ENCODE measurements at places on chromosomes 6 and 20.

GRCh38 chr20:4665591-4665990, 56.1 kb upstream of the PRND start:
- DNase-seq = no peak

DNA sequence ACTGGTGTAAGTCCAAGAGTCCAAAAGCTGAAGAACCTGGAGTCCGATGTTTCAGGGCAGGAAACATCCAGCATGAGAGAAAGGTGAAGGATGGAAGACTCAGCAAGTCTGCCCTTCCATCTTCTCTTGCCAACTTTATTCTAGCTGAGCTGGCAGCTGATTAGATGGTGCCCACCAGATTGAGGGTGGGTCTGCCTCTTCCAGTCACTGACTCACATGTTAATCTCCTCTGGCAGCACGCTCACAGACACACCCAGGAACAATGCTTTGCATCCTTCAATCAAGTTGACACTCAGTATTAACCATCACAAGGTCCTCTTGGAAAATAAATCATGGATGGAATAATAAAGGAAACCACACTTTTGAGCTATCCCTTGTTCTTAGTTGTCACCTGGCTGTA, 121.2 kb downstream of the MAP3K7 start:
- no peak for DNase-seq

DNA sequence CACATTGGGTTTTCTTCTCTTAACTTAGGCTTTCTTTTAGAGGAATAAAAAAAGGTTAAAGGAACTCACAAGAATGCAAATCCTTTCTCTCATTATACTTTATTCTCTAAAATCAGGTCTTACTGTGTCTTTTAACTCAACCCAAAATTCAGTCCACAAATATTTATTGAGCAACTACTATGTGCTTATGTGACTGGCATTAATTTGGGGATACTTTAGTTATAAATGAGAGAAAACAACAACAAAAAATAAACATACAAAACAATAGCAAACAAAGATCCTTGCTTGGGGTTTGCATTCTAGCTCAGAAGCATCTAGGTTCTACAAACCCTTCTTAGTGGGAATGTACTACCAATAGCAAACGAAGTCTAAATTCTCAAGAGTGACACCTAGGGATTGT, 266.2 kb downstream of the UTRN start:
- no peak for DNase-seq

DNA sequence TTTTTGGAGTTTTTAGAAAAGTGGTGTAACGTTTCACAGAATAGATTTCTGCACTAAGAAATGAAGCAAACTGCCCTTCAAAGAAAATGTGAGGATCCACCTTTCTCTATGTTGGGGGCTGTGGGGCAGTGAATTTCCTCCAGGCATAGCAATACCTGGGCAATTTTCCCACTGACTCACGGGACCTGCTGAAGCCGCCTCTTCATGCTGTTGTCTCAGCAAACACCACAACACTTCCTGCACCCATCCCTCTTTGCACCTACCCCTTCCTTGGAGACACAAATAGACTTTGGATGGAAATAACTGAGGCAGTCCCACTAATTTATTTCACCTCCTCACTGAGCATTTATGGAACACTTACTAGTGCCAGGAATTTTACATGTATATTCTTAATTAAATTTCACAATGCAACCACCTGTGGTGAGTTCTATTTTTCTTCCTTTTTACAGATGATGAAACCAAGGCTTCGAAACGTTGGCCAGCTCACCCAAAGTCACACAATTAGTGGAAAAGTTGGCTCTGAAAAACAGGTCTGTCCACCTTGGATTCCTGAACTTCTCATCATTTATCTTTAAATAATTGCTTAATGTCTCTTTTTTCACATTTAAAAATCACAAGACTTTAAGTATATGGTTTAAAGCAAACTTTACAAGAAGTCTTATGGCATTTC, 17.2 kb upstream of the ADGRF1 start:
- no peak for DNase-seq

DNA sequence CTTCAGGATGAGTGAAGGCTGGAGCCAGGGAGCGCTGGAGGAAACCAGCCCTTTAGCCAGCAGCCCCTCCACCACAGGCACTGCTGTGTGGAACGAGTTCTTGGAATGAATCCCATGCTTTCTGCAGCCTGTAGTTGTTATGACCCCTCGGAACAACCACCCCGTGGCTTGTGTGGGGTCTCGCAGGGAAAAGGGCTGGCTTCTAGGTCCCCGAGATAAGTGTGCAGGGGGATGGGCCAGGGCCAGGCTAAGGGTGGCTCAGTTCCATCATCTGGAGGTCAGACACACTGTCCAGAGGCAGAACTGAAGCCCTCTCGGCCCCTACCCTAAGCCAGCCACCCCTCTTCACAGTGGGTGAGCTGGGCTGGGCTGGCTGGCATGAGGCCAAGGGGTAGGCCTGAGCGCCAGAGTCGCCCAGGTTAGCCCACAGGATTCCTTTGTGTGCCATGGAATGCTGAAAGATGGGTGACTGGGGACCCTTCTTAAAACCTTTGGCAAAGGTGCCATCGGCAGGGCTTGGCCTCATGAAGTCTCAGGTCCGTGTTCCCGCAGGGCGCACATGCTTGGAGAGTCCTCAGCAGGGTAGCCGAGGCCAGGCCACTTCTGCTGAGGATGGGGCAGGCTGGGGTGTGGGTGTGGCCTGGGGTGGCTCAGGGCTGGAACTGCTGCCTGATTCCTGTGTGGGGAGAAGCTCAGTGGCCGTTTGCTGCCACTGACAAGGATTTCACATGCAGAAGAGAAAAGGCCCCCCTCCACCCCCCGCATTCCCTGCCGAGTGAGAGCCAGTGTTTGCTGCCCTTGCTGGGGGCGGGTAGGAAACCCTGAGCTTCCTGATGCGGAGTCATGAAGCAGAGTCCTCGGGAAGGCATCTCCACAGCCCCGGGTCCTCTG, 24.6 kb downstream of the SPATA2 start:
- DNase-seq = no peak

GRCh38 chr6:158969148-158969547, 30.9 kb downstream of the RSPH3 start:
- DNase-seq = no peak

DNA sequence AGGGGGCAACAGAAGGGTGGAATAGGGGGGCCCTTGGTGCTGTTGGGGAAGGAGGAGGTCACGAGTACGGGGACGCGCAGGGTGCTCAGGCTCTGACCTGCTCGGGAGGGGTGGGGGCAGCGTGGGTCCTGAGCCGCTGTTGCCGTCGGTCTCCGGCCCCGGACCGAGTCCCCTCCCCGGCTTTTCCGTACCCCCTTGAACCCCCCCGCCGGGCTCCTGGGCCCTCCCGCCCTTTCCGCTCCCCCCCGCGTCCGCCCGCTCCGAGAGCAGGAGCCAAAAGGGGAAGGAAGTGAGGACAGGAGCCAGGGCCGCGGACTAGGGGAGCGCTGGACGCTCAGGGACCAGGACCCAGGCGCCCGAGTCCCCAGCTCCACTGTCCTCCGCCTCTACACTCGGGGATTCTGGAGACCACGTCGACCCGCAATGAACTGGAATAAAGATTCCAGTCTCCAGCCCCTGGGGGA, at the start of gene RGL2:
Gene RGL2 (minus strand): TSS at position 170 of the 464 bp plus-strand sequence. CDS start 332 bp downstream, outside the sequence.
- DNase-seq = no peak

- DNase-seq = no peak
Observed at GRCh38 chr6:35038076-35038475, 103.1 kb downstream of the TCP11 start.

- no peak for DNase-seq
Observed at GRCh38 chr6:37323580-37323979, 30.2 kb upstream of the RNF8 start.

- no peak for DNase-seq
Observed at GRCh38 chr6:105824732-105825131, 261.4 kb upstream of the PRDM1 start.

GRCh38 chr6:130259557-130259956, 36.8 kb upstream of the SAMD3 start:
- no peak for DNase-seq

- no peak for DNase-seq
Observed at GRCh38 chr20:32480371-32481241, 104.5 kb downstream of the NOL4L start.

DNA sequence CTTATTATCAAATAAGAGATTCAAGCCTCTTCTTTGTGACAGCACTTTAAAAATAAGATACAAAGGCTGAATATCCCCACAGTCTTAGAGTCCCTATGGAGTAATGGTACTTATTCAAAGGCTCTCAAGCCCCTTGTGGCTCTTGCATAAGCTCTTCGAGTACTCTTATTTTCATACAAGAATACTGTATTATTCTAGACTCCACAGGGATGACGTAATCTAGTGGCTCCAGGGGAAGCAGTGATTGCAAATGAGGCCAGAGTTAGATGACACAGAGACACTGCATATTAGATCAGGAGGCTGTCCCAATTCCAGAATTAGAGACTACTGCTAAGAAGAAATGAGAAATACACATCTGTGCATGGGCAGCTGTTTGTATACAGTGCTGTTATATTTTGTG, 1195.9 kb upstream of the MAP3K7 start:
- no peak for DNase-seq

Measured in activated T-cell treated with anti-CD3 and anti-CD28 coated beads for 4 hours (primary cell).